Stimulated activated CD8-positive, alpha-beta memory T cell treated with anti-CD3 and anti-CD28 coated beads, Interleukin-2, amount 100 ng/mL, for 1 hour (primary cell): ENCODE measurements at places on chromosomes 2 and 18.

GRCh38 chr2:67922080-67922785 is 140.6 kb downstream of the C1D start:
- no peak for DNase-seq

GRCh38 chr2:237297421-237298150 is 116.4 kb downstream of the COL6A3 start:
- no peak for DNase-seq

DNA sequence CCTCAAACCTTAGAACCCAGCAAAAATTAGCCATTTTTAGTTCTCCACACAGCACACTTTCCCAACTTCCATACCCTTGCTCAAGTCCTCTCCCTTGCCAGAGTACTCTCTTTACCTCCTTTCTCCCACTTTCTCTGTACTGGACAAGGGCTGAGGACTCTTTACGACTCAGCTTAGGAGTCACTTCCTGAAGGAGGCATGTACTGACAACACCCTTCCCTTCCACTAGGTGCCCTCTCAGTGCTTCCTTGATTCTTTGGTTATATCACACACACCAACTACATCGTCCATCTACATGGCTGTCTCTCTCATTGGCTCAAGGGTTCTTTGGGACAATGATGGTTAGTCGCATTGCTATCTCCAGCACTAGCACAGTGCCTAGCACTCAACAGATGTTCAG is 5.2 kb upstream of the C18orf63 start:
- DNase-seq = no peak

GRCh38 chr18:24936691-24937090 is 415.3 kb downstream of the ZNF521 start:
- DNase-seq = no peak

- DNase-seq = no peak
Measured at GRCh38 chr2:13758412-13758811, 874.1 kb upstream of the LRATD1 start.

- DNase-seq = no peak
Measured at GRCh38 chr18:24504401-24504800, 44.0 kb downstream of the HRH4 start.

DNA sequence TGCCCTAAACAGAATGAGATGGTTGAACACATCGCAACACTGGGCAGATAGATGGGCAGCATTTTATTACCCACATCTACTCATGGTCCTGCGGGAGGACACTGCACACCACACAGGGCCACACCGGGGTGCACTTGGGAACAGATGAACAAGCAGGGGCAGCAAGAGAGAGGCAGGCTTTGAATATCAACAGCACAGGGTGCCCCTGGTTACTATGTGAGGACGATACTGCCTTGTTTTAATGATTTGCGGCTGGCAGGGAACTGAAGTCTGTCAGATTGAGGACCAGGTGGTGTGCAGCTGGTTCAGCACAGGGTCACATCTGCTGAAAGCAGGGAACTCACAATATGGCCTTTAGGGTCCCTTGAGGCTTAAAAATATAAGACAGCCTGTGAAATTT is 195.7 kb downstream of the PIEZO2 start:
- no peak for DNase-seq

DNA sequence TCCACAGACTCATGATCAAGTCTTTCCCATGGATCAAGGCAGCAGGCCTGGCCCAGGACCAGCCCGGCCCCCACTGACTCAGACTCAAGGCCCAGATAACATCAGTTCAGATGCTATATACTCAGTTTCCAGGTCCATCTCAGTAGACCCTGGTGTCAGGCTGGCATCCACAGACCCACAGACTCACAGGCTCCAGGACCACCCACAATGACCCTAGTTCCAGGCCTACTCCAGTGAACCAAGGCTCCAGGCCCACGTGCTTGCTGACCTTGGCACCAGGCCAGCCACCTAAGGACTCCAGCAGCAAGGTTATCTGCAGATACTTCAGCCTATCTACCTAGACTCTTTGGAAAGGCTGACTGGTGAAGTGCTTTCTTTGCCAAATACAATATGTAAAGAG is 51.0 kb downstream of the KCNH7 start:
- no peak for DNase-seq

- DNase-seq = no peak
Measured at GRCh38 chr18:74148543-74149070, 284 bp downstream of the TIMM21 start.

DNA sequence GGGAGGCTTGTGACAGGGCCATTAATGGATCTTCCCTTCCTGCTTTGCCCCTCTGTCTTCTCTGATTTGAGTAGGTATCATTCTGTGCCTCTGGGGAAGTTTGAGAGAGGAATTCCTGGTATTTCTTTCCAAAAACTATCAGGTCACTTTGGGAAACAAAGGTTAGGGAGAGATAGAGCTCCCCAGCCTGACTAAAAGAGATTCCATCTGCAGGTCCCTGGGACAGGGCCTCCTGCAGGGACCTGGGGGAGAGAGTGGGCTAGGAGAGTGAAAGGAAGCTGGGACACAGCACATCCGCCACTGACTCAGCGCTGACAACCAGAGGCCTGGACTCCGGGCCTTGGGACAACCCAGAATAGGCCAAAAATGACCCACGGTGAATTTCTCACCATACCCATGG is 6.4 kb downstream of the GALNT14 start:
- no peak for DNase-seq

GRCh38 chr2:132562245-132562644 is 107.8 kb downstream of the LYPD1 start:
- no peak for DNase-seq

- DNase-seq = no peak
Measured at GRCh38 chr2:212618636-212619035, 80.0 kb upstream of the ERBB4 start.

- no peak for DNase-seq
Measured at GRCh38 chr2:161353543-161353942, 45.3 kb downstream of the PSMD14 start.

GRCh38 chr18:24935896-24936295 is 416.1 kb downstream of the ZNF521 start:
- DNase-seq = no peak

DNA sequence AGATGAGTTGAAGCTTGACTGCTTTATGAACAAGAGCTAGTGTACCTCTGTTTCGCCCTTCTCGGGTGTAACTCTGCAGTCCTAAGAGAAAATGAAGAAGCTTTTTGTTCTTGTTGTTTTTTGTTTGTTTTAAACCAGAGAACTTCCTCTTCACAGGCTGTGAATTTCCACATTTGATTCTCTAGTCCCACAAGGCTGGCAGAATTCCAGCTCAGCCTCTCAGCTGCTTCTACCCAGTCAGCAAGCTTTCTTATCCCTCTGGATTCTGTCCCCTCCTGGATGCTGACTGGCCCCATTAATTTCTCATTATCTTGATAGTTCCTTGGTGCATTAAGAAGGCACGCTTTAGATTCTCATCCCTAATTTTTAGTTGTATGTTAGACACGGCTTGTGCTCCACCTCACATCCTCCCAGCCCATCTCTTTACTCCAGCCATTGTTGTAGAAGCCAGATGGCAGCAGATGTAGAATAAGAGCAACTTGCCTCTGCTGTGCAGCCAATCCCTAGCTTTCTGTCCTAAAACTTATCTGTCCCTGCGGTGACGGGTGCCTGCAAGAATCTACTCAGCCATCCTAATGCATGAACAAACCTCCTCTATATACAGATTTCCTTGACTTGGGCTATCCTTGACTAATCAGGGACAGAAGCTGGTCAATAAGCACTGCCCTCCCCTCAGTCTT is 12.3 kb upstream of the RESP18 start:
- no peak for DNase-seq

DNA sequence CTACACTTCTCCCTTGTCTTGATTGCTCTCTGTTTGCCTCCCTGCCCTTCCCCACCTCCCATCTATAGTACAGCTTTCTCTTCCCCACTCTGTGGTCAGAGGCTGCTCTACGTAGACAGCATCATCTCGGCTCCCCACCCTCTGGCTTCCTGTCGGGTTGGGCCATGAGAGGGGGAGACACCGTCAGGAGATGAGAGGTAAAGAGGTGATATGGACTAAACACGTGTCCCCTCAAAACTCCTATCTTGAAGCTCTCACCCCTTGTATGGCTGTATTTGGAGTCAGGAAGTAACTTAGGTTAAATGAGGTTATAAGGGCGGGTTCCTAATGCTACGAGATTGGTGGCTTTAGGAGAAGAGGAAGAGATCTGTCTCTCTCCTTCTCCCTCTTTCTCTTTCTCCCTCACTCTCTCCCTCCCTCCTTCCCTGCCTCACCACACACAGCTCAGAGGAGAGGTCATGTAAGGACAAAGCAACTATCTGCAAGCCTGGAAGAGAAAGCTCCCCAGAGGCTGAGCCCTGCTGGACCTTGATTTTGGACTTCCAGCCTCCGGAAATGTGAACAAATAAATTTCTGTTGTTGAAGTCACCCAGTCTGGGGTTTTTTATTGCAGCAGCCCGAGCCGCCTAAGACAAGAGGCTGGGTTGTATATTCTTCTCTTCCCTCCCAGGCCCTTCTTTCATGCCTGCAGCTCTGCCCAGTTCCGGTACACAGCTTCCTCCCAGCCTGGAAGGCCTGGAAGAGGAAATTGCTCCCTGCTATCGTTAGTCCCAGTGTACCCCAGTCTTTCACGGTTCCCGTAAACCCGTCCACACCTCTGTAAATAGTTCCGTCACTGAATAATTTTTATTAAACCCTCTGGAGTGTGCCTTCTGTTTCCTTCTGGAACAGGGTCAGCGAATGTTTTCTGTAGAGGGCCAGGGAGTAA is 138.0 kb downstream of the AKAIN1 start:
- no peak for DNase-seq

GRCh38 chr2:46116553-46116991 is 180.6 kb upstream of the EPAS1 start:
- DNase-seq = no peak

GRCh38 chr2:221426929-221427328 is 145.2 kb downstream of the EPHA4 start:
- DNase-seq = no peak

GRCh38 chr18:47809420-47809819 is 121.0 kb downstream of the SMAD2 start:
- DNase-seq = no peak

DNA sequence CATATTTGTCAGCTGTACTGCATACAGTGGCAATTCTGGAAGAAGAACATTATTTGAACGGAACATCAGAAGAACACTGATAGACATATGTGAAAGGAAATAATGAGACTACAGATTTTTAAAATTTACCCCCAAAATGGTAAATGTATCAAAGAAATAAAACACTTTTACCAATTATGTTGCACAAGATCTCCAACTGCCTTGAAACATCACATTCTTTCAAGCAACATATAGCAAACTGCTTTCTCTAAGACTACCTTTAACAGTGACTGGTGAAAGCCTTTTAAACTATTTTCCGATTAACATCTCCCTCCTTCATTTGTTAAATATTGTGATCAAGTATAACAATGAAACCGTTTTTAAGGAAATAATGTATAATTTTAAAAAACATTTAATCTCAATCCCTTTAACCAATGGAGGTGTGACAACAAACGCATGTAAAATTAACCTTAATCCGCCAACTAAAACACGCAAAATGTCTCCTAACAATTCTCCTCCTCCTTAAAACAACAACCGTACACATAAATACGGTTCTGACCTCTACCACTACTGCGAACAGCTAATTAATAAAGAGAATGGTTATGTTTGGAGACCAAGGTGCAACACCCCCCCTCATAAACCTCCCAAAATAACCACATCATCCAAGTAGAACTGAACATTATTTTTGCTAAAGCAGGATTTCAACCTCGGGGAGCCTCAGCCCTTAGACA is 2.4 kb downstream of the FBXO11 start:
- no peak for DNase-seq

- no peak for DNase-seq
Measured at GRCh38 chr18:57004366-57005121, 142.3 kb upstream of the BOD1L2 start.

- DNase-seq = no peak
Measured at GRCh38 chr2:30649278-30649677, 158.0 kb downstream of the CAPN13 start.

DNA sequence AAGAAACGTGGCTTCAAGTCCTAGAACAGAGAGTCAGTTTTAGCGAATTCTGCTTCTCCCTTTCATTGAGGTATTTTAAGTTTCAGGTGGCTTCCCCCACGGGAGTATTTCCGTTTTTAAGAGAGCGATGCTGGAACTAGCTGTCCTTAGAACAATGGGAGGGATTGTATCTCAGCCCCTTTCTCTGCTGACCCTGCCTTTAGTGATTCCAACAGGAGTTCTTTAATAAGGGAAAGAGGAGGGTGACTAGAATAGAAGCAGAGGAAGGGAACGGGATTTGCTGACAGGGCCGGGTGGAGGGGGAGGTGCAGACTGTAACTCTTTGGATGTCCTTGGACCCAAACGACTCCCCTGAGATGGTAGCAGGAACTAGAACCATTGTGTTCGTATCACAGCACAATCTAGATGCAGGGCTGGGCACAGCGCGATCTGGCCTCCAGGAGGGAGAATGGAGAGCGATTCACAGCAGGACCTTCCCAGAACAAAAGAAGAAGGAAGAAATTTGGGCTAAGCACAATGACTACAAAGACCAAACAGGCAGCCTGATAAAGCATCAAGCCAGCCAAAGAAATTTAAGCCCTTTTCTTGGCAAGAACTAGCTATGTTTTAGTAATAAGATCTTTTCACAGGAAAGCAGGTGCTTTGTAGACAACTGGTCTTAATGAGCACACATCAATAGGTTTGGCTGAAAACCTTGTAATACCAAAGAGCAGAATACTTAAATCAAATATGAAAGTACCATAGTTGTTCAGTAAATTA is 15.8 kb upstream of the RTTN start:
- no peak for DNase-seq

- no peak for DNase-seq
Measured at GRCh38 chr2:109638795-109639194, 24.6 kb downstream of the SOWAHC start.

GRCh38 chr2:11201969-11202368 is 46.7 kb downstream of the SLC66A3 start:
- no peak for DNase-seq

DNA sequence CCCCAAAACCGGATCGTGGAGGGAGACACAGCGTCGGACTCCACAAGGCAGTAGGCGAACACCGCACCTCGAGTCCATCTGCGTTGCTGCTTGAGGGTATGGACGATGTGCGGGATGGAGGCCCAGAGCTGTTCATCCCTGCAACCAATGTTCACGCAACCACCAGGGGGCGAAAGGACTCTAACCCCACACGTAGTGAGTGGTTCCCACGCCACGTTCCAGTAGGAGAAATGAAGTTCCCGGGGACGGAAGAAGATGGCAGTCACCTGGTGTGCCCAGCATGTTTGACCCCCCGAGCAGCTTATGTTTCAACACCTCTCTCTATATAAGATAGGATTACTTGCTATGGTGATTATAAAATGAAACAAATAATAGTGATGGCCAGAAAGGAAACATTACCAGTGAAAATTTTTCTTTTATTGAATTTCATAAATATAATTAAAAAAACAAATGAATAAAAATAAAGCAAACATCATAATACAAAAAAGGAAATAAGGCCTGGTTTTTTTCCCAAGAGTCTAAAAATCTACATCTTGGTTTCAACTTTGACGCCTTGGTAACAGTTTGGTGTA is 184.3 kb downstream of the SH3BP4 start:
- no peak for DNase-seq

GRCh38 chr2:234852941-234853340 is 98.9 kb upstream of the SH3BP4 start:
- no peak for DNase-seq

- DNase-seq = no peak
Measured at GRCh38 chr18:32893915-32894314, 121.1 kb upstream of the KLHL14 start.

GRCh38 chr18:32271672-32272208 is 81.9 kb downstream of the MEP1B start:
- no peak for DNase-seq
